ENCODE measurements at places on chromosomes 2 and 18.
A peak's percentile ranks its signal among the peaks of the same experiment; 100 is the strongest.

- no peak for DNase-seq
Observed at GRCh38 chr18:37571266-37571665, 5.7 kb upstream of the CELF4 start.

DNA sequence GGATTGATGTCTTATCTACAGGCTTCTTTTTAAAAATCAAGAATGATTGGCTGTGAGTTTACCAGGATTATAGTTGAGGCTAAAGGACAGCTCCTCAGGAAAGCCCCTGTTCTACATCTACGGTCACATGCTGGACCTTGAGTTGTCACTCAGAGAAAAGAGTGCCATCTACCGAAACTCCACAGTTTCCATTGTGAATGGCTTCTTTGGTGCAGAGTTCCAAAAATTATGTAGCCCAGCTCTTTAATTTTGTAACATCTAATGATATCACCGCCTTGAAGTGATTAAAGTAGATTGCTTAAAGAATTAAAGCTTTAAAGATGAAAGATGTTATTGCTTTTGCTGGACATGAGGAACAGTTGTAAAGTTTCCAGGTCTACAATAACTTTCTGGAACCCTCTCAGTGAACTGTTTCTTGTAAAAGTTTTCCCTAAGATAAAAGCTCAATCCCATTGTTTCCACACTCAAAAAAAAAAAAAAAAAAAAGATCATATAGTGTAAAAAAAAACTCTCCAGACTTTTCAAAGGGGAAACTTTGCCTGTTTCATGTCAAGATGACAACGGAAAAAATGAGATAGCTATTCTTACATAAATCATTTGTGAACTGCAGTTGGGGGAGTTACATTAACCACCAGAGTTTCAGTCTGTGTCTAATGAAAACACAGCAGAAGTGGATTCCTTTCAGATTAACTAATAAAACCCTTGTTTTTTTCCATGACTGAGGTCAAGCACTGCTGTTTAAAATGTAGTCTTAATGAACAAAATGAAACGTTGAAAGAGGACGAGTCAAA is 4.3 kb downstream of the COL3A1 start:
- DNase-seq, result peak; percentile 70

DNA sequence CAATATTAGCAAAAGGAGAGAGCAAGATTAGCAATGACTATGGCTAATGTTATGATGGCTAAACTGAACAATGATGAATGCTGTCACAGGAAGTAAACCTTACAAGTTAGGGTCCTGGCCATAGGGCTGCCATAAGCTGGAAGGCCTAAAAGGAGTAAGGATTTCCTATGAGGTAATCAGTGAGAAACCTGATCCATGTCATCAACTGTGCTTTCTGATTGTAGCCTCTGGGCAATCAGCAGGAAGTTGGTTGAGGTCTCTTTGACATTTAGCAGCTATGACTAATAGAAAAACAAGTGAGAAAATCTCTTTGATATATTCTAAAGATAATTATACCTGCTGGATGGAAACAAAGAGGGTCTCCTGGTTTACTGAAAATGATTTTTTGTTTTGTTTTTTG is 193.0 kb downstream of the RAB3GAP1 start:
- DNase-seq, result peak; percentile 68

GRCh38 chr2:24832073-24832461 is 38.8 kb downstream of the CENPO start:
- DNase-seq, result no peak

GRCh38 chr2:208097313-208097712 is 27.0 kb downstream of the CRYGD start:
- no peak for DNase-seq

- peak; percentile 20 for DNase-seq
Observed at GRCh38 chr2:8574196-8575037, 107.4 kb upstream of the ID2 start.

GRCh38 chr18:3305354-3305762 is 43.4 kb downstream of the MYL12B start:
- DNase-seq, result peak; percentile 98

- no peak for DNase-seq
Observed at GRCh38 chr18:61612517-61612916, 279.3 kb downstream of the CDH20 start.

DNA sequence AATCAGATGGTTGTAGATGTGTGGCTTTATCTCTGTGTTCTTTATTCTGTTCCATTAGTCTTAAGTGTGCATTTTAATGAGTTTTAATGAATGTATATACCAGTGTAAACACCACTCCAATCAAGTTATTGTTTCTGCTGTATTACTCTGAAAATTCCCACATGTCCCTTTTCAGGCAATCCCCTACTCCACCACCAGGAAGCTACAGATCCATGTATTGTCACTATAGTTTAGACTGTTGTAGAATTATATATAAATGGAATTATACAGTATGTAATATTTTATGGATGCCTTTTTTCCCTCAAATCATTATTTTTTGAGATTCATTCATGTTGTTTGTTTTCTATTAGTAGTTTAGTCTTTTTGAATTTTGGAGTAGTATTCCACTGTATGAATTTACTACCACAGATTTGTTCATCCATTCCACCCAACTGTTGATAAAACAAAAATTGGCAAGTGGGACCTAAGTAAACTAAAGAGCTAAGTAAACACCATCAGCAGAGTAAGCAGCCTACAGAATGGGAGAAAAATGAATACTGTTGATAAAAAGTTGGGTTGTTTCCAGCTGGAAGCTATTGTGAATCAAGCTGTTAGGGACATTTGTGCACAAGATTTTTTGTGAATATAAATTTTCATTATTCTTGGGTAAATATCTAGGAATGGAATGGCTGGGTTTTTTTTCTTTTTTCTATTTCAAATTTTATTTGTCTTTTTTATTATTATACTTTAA is 262.0 kb downstream of the CAMKMT start:
- no peak for DNase-seq

DNA sequence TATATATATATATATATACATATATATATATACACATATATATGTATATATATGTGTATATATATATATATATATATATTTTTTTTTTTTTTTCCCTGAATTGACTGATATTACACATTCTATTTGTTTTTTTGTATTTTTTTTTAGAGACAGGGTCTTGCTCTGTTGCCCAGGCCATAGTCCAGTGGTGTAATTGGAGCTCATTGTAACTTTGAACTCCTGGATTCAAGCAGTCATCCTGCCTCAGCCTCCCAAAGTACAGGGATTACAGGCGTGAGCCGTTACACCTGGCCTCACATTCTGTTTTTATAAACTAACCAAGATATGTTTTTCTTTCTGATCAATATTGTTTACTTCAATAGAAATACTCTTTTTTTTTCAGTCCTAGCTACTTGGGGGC is 26.2 kb downstream of the NCAPH start:
- DNase-seq, result no peak

- no peak for DNase-seq
Observed at GRCh38 chr2:175807031-175807873, 194.8 kb downstream of the LNPK start.

GRCh38 chr2:133324150-133324561 is 244.1 kb downstream of the NCKAP5 start:
- DNase-seq, result peak; percentile 87

DNA sequence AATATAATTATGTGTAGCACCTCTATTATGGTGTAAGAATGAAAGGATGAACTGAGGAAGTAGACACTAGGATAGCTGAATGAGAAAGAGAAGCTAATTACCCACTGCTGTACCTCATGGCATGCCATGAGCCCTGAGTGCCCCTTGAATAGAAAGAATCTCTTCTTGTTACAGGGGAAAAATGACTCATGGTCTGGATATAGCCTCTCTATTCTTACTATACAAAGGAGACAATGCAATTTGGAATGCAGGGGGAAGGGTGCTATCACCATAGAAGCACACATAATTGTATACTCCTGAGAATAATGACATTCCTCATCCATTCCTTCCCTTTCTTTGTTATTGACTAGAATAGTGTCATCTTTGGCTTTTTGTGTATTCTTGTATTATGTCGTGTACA is 385.2 kb downstream of the CDH7 start:
- no peak for DNase-seq

DNA sequence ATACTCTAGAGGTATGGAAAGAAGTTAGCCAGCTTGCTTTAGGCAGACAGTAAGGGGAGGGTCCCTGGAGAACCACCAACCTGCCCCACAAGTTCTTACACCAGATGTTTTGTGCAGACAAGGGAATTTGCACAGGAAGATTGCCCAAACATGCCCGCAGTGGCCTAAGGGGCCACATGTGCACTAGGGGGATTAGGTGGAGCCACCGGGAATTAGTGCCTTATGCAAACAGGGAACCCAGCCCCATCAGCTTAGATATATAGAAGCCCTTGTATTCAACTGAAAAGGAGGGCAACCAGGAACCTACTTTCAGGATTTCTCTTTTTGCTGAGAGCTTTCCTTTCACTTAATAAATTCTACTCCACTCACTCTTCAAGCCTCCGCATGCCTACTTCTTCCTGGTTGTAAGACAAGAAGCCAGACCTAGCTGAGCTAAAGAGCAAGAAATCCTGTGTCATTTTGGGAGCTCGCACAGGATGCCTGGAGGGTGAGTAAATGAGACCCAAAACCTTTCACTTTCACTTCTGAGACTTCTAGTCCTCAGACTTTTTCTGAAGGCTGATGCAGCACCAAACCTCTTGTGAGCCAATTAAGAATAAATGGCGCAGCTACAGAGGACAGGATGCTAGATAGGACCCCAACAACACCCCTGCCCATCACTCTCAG is 146.3 kb downstream of the GCA start:
- no peak for DNase-seq

DNA sequence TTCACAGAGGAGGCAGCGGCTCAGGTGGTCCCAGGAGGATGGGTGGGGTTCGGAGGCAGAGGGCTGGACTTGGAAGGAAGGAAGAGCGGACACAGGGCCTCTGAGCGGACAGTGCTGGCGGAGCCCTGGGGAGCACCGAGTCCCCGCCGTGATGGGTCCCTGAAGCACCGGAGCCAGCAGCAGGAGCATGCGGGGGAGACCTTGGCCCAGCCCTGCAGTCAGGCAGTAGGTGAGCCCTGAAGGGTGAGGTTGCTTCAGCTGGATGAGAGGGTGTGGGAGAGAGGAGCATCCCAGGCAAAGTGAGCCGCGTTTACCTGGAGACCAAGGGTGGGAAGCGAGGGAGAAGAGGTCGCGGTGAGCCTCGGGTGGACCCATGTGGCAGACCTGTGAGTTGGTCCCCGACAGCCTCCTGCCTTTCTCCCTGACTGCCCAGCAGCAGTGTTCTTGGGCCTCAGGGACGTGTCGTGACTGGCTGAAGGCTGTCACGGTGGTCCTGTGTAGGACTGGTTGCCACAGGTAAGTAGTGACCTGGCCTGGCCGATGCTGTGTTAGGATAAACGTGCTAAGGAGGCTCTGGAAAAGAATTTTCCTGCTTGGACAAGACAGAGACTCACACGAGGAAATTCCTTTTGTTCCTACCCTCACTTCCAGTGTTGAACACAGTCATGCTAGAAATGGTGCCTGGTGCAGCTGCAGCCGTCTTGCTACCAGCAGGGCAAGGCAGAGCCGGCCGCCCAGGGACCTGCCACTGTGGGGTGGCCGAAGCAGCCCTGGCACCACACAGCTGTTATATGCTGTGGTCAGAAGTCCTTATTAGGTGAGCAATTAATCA is 73.0 kb downstream of the RRM2 start:
- no peak for DNase-seq

GRCh38 chr2:185952100-185952499 is 213.5 kb downstream of the FSIP2 start:
- DNase-seq, result no peak

Measured in brain microvascular endothelial cell (primary cell).